Hypothalamus (tissue), 51 donors: ENCODE measurements at places on chromosomes 12 and 14.

- DNase-seq, result no peak
Measured at GRCh38 chr12:123984903-123985302, 11.9 kb downstream of the ZNF664 start.

- no peak for DNase-seq
Measured at GRCh38 chr12:67697443-67697842, 48.9 kb downstream of the DYRK2 start.

DNA sequence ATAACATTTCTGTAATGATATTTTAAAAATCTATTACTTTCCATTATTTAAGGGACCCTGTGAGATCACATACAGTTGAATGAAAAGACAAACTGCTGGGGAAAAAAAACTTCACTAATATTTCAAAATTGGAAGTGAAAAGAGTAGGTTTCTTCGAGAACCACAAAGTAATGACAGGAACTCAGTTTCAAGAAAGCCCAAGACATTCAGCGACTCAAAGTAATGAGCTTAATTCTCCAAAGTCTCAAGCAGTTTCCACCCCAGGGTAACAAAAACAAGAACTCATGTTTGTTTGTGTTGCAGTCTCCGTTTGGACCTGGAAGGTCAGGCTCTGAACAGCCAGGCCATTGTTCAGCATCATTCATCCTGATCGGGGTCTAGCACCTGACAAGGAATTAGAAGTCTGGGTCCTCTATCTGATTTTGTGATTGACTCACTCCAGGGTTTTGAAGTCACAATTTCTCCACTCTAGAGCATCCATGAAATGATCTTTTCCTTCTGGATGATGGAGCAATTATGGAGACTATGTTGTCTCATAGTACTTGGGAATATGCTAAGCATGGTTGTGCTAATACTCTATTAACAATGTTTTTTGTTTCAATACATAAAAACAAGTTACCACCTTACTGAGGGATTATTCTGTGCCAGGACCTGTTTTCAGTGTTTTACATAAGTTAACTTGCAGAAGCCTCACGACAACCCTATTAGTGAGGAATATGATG, 126.9 kb downstream of the SLC25A21 start:
- no peak for DNase-seq

- no peak for DNase-seq
Measured at GRCh38 chr14:24483604-24484252, 24.3 kb downstream of the CMA1 start.
